ENCODE measurements at places on chromosomes 5 and 9.

DNA sequence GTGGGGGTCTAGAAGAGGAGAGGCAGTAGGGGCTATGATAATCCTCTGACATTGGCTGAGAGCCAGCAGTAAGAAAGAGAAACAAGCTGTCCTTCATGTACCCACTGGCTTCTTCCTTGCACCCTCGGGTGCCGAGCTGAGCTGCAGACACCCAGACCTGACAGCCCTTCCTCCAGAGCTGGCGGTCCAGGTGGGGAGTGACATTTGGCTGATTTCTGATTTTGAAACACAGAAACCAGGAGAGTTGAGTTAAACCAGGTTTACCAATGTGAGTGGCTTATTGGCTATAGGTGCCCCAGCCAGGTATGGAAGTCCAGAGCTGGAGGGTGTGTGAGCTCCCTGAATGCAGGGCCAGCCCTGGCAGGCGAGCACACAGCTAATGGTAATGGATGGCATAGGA lies 59.2 kb downstream of the GADD45G start:
- no peak for DNase-seq

DNA sequence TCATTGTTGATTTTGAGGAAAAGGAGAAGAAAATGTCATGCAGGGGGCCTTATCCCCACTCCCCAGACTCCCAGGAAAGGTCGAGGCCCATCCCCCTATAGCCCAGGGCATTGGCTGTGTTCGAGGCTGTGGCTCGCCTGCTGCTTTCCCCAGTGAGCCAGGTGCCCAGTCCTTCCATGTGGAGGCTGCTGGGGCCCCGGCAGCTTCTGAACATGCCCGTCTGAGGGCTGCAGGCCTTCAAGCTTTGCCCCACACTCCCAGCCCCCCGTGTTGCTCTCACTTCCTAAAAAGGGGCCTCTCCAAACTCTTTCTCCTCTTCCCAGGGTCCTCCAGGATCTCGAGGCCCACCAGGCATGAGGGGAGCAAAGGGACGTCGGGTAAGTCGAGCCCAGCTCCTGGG lies 64.7 kb upstream of the ORM1 start:
- no peak for DNase-seq

GRCh38 chr5:170289764-170290163 lies 7.8 kb downstream of the LCP2 start:
- DNase-seq, result no peak

DNA sequence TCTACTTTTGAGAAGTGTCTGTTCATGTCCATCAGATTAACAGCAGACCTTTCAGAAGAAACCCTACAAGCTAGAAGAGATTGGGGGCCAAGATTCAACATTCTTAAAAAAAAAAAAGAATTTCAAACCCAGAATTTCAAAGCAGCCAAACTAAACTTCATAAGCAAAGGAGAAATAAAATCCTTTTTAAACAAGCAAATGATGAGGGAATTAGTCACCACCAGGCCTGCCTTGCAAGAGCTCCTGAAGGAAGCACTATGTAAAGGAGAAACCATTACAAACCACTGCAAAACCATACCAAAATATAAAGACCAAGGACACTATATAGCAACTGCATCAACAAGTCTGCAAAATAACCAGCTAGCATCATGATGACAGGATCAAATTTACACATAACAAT lies 124.6 kb upstream of the PDE4D start:
- no peak for DNase-seq

DNA sequence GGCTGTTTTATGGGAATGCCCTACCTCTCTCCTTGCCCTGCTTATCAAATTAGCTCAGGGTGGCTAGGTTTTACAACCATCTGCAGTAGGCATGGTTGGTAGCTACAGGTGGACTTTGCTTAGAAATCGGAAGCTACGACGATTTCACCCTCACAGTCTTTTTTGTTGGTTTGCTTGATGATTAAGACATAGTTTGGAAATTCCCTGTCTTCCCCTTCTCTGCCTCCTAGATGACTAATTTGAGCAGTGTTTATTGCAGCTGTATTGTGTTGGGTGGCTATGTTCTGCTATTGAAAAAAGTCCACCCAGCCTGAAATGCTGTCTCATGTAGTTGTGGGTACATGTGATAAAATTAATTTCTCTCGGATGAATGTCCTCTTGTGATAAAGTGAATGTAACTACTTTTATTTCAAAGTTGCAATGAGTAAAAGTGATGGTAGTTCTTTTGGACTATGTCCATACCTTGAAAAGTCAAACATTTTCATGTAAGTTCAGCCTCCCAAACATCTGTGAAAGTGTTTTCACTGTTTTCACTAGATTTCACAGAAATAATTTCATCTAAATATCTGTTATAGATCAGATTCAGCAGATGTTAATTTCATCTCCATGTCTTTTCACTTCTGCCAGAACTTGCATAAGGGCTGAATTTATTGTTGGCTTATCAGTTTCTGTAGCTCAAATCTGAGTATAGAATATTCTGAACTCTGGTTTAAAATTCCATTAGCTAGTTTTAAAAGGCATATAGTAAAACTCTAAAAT lies 37.3 kb upstream of the FYB1 start:
- no peak for DNase-seq

GRCh38 chr9:89606049-89606623 lies 1.3 kb downstream of the GADD45G start:
- peak; percentile 27 for DNase-seq

DNA sequence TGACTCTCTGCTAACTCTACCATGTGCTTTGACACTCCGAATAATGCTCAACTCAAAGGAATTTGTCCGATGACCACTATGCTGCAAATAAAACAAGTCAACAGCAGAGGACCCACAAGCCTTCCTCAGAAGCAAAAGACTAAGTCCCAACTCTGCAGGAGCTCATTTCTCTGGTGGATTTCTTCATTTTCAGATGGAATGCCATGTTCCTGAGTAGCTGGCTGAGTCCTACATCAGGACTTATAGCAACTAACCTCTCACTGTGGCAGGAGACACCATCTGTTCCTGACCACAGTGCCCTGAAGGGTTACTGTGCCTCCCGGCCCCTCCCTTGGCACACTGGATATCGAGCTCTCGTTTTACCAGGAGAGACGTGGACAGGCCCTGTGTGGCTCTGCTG lies 20.8 kb downstream of the LHFPL2 start:
- DNase-seq, result no peak

- peak; percentile 47 for DNase-seq
These were observed 404.0 kb downstream of the EBF1 start for GRCh38 chr5:158695595-158696330.

- no peak for DNase-seq
These were observed 47.2 kb downstream of the ARHGEF28 start for GRCh38 chr5:73673161-73673591.

DNA sequence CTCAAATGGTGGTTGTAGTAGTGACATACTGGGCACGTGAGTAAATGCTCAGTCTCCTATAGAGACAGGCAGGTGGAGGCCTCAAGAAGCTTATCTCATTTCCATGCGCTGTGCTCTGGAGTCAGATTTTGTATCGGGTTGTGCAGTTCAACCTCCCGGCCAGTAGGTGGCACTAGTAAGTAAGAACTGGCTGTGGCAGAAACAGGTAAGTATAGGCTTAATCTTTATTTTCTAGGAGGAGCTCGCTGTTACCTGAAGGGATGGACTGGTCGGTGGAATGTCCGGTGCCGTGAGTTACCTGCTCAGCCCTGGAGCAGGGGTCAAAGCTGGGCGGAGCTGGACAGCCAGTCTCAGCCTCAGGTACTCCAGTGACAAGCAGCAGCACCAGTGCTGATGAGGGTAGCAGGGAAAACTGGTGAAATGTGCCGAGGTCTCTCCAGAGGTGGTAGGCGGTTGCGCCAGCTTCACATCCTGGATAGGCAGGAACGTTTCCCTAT lies 880.1 kb upstream of the SEMA6A start:
- peak; percentile 28 for DNase-seq

GRCh38 chr5:52702877-52703276 lies 84.8 kb upstream of the ITGA1 start:
- no peak for DNase-seq
